ENCODE measurements at places on chromosomes 3 and 15. TPM values are rescaled to one million over a fixed set of nuclear protein-coding genes. Genes with fewer than 3 reads are reported as not detected.

RPUSD2 gene
- 7.7 TPM for total RNA-seq

DNA sequence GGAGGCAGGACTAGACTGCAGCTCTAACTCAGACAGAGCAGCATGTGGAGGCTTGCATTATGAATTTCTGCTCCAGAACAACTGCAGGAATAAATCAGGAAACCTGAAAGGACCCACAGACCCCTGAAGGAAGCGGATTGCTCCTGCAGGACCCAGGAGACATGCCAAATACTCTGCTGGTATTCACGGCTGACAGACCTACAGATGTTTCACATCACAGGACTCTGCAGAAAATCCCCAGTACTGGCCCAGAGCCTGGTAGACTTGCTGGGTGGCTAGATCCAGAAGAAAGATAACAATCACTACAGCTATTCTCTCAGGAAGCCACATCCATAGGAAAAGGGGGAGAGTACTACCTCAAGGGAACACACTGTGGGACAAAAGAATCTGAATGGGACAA is 942.1 kb downstream of the AGBL1 start:
- no peak for DNase-seq

DNA sequence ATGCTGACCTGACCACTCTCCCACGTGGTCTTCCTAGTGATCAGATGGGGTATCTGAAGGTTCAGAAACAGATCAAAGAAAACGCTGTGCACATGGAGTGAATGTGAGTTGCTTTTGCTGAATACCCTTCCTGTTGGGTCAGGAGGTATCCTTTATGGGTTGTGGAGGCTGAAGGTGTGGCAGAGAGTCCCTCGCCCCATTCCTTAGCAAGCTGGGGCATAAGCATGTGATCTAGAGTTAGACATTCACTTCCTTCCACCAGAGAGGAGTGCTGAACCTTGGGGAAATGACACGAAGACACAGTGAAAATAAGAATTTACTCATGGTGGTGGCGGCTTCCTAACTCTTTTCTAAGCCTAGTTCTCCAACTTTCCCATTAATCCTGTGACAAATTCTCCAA is 27.8 kb upstream of the SPTBN5 start:
- DNase-seq = no peak

NPAP1 gene
- not detected for total RNA-seq

DNA sequence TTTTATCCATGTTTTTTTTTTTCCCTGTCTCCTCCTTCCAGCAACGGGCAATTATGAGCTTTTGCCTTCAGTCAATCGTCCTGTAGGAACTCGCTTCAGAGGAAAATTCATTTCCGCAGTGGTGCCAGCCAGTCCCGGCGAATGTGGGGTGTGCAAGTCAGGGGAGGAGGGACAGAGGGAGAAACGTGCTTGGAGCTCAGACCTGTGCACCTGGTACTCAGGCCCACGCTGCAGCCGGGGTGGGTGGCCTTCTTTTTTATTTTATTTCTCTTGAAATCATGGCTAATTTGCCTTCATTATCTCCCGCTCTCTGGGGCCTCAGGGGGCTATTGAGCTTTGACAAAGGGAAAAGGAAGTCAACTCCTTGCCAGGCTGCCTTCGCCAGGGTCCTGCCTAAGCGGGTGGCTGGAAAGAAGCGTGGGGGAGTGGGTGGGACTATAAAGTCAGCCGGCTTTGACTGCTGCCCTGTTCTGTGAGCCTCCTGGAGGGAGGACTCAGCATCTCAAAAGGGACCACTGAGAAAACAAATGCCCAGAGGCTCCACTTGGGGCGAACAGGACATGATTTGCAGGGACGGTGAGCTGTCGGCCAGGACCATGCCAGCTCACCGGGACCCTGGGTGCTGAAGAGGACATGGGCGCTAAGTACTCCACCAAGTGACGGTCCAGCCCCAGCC is 5.5 kb downstream of the GRIP2 start:
- DNase-seq = peak; percentile 60

SPINK8 gene
- not detected for total RNA-seq

DNA sequence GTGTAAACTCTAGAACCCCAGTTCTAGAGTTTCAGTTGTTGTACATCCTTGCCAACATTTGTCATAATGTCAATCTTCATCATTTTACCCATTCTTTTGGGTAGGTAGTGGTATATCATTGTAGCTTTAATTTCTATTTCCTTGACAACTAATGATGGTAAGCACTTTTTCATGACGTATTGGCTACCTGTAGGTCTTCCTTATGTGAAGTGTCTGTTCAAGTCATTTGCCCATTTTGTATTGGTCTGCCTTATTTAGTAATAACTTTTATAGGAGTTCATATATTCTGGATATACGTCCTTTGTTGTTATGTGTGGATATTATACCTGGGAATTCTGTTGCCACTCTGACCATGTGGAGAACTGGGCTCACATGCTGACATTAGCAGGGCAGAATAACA is 73.8 kb upstream of the ACTC1 start:
- no peak for DNase-seq

DNA sequence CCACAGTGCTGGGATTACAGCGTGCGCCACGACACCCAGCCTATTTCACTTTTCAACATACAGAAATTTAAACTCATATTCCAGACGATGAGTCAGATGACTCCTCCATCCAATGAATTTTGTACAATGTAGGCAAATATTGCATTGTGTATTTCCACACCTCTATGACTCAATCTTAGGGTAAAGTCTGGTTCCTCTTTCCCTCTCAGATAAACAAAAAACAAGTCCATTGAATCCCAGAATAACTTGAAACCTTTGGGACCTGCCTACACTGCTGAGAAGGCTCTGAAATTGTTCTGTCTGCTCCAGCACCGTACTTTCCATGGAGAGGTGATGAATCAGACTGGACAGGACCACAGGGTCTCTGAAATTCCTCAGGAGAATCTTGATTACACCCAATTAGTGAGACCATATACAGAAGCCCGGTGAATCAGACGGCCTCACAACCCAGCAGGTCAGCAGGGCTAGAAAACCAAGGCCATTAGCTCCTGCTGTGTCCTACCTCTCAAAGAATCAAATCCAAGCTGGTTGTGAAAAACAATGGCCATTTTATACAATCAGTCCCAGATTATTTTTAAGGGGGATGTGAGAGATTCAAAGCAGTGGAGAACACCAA is 112.6 kb downstream of the ERC2 start:
- no peak for DNase-seq

DNA sequence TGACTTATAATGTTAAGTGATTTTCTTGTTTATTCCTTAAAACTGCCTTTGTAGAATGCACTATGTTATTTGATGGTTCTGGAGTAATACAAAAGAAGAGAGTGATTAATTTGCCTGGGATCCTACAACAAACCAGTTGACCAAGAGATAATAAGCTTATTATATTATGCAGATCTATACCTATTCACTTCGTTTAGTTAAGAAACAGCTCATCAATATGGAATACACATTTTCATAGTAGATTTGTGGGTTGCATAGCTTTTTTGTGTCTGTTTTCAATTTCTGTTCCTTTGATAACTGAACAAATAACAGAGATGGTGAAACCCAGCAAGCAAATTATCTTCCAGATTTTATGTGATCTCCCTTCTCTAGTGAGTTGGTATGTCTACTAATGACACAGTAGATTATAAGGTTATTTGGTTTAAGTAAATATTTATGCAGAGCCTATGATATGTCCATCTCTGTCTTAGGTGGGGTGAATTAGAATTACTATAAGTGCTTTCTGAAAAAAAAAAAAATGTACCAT is 443.3 kb upstream of the TPRG1 start:
- no peak for DNase-seq

DNA sequence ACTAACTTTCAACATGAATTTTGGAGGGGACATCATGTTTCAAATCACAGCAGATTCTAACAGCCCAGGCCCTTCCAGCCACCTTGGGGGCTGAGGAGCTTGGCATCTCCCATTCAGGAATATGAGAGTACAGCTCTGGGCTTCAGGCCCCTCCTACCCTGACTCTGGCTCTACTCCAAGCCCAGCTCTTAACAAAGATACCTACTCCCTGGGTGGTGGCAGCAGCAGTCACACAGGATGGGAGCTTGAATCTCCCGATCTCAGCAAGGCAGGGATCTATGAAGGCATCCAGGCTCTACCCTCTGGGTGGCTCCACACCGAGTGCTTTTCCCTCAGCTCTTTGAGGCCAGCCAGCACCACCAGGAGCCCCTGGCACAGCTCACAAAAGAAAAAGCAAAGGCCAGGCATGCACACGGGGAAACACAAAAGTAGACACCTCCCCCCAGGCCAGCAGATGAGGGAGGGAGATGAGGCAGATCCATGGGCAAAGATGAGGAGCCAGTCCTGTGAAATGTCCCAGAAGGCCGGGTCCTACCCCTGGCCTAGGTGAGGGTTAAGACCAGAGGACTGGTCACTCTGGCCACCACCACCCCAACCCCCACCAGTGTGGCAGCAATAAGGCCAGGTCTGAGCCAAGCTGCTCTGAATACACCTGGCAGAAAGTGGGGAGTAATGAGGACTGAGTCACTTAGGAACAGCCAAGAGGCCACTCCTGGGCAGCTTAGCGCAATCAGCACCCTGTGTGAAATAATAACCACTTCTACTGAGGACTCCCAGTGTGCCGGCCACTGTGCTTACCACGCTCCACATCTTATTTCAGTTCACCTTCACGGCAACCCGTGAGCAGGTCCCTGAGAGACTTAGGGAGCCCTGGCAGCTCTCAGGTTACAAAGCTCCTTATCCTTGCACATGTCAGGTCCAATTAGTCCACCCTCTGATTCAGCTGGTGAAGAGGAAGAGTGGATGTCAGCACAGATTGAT is 24.3 kb downstream of the PLA2G4F start:
- no peak for DNase-seq

DNA sequence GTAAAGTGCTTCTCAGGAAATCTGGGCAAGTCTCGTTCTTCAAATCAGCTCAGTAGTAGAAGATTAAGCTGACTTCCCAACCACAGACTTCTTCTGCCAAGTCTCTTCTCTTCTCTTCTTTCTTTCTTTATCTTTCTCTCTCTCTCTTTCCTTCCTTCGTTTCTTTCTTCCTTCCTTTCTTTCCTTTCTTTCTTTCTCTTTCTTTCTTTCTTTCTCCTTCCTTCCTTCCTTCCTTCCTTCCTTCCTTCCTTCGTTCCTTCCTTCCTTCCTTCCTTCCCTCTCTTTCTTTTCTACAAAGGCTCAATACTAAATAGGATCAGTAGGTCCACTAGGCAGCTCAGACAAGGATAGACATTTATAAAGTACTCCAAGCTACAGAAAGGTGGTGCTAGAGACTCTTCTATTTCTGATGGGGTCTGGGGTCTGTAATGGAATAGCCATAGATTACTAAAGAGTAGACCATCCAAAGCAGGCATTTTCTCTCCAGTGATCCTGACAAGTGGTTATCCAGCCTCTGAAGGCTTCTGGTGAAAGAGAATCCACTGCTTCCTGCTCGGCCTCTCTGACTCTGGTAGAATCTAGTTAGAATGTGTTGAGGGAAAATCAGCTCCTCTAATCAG is 100.8 kb downstream of the TPRG1 start:
- DNase-seq = no peak

GPR160 gene
- total RNA-seq = 0.49 TPM

DNA sequence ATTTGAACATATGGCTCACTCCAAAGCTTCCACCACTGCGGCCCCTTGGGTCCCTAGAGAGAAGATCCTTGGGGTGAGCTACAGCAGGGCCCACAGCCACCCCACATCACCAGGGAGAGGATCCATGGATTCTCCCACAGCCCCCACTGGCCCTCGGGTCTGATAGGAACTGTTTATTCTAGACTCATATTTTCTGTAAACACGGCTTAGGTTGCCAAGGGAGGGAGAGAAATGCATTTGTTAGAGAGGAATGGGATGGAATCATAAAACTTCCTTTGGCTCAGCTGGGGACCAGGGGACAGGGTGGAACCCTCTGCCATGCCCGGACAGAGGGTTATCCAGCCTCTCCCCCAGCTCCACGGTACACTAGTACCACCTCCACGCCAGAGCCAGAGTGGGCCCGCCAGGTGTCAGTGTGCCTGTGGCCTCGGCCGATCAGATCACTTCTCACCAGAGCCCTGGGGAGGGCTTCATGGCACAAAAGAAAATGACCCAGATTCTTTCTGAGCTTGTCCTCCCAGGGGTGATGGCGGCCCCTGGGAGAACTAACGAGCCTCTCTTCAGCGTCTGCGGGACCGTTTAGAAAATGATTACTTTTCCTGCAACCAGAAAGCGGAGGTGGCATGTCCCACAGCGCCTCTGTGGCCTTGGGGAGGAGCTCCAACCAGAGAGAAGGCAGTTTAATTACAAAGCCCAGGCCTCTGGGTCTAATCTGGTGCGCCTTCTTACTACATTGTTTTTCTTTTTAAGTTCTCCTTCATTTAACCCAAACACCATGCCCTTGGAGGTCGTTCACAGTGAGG is 33.7 kb downstream of the ADCY5 start:
- DNase-seq = no peak

- DNase-seq = no peak
Measured at GRCh38 chr3:114411190-114411668, 117.4 kb downstream of the TIGIT start.

IL20RB gene
- 0.94 TPM for total RNA-seq

GRCh38 chr3:196492080-196492479 is 11.5 kb downstream of the RNF168 start:
- no peak for DNase-seq

LINGO1 gene
- 12.2 TPM for total RNA-seq

- no peak for DNase-seq
Measured at GRCh38 chr3:127590282-127590592, 296 bp downstream of the TPRA1 start.

DNA sequence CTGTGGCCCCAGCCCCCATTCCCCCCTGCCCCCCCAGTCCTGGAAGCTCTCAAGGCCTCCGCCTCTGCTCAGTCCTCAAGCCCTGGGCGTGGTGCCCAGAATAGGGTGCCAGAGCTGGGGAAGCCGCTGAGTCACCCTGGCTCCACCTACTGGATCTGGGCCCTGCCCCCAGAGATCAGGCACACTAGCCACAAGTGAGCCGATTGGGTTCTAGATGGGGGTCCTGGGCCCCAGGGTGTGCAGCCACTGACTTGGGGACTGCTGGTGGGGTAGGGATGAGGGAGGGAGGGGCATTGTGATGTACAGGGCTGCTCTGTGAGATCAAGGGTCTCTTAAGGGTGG is 5.7 kb downstream of the EIF4G1 start:
- DNase-seq = peak; percentile 98

DNA sequence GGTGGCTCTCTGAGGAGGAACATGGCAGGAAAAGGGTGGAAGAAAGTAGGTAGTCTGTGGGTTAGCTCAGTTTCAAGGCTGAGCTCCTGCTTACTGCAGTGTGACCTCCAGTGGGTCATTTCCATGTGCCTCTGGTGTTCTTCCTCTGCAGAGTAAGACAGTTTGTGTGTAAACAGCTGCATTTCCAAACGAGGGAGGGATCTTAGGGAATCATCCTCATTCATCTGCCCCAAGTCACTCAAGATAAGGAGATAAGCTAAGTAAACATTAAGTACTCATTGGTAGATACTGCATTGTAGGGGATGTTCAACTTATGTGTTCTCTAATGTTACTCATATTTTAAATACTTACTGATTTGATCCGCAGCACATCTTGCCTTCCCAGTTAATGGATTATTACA is 83.6 kb downstream of the CLSTN2 start:
- no peak for DNase-seq

DNA sequence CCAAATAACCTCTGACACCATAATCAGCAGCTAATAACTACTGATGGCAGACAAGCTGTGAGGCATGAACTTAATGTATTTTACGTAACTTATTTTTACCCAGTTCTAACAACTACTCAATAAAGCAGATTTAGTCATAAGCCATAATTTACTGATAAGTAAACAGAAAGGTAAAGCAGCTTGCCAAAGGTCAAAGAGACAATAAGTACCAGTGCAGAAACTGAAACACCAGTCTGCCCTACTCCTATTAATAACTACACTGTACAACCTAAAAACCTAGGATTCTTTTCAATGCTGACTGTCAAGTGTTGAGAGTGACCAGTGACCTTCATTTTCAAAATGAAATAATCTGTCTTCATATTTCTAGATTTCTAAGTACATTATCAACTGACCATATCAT is 152.2 kb downstream of the NR2E3 start:
- no peak for DNase-seq

ZKSCAN7 gene
- total RNA-seq = 6.8 TPM

DUOX2 gene
- not detected for total RNA-seq

EDEM1 gene
- 51.2 TPM for total RNA-seq

Measured in chondrocyte (in vitro differentiated cells).